Karpas-422 (cell line): ENCODE measurements at places on chromosomes 1 and 21.

DNA sequence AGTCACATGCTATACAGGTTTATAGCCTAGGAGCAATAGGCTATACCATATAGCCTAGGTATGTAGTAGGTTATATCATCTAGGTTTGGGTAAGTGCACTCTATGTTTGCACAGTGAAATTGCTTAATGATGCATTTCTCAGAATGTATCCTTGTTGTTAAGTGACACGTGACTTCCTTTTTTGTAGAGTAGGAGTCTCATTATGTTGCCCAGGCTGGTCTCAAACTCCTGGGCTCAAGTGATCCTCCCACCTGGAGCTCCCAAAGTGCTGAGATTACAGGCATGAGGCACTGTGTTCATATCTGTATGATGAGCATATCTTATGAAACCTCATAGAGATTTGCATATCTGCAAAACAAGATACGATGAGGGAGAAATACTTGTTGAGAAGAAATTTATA, 13.8 kb upstream of the ABCB10 start:
- no peak for DNase-seq

- DNase-seq = no peak
These were observed 46.0 kb downstream of the LDLRAD2 start for GRCh38 chr1:21857840-21858670.

DNA sequence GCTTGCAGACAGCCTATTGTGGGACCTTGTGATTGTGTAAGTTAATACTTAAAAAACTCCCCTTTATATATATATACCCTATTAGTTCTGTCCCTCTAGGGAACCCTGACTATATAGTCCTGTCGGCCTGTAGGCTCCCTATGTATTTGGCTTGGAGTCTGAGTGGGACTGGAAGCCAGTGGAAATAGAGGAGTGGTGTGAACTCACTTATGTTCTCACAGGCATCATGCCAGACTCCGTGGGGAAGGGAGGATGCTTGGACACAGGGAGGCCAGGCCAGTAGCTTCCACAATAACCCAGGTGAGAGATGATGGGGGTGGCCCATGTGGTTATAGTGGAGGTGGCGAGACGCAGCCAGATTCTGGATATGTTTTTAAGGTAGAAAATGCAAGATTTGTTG, 136.7 kb upstream of the SYT6 start:
- DNase-seq = no peak

GRCh38 chr1:15326691-15327588, 79.9 kb downstream of the FHAD1 start:
- no peak for DNase-seq

GRCh38 chr21:37452227-37452626, 85.7 kb downstream of the DYRK1A start:
- no peak for DNase-seq

GRCh38 chr21:18468790-18469189, 65.2 kb upstream of the TMPRSS15 start:
- DNase-seq = no peak

DNA sequence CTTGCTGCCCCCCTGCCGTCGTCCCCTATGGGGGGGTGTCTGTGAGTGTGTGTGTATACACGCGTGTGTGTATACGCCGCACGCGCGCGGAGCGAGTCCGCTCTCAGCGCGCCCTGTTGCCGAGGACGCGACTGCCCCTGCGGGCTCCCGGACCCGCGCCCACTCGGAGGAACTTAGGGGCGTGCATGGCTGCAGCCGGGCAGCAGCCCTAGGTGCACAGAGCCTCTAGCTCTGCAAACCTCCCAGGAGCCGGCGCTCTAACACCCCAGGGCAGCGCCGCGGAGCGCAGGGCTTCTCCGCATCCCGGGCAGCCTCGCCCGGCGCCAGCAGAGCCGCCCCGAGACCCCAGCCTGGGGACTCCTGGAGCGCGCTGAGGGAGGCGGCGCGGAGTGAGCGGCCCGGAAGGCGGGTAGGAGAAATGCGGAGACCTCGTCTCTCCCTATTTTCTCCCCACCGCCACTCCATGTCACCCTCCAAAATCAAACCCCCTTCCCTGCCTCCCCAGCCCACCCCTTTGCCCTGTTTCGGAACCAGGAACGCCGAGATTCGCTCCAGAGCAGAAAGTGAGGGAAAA, 574 bp downstream of the ITPKB start:
- peak; percentile 75 for DNase-seq

GRCh38 chr1:26285366-26286063, 5.6 kb downstream of the SH3BGRL3 start:
- DNase-seq = peak; percentile 90

- no peak for DNase-seq
These were observed 122.3 kb downstream of the ESRRG start for GRCh38 chr1:216600730-216601609.

DNA sequence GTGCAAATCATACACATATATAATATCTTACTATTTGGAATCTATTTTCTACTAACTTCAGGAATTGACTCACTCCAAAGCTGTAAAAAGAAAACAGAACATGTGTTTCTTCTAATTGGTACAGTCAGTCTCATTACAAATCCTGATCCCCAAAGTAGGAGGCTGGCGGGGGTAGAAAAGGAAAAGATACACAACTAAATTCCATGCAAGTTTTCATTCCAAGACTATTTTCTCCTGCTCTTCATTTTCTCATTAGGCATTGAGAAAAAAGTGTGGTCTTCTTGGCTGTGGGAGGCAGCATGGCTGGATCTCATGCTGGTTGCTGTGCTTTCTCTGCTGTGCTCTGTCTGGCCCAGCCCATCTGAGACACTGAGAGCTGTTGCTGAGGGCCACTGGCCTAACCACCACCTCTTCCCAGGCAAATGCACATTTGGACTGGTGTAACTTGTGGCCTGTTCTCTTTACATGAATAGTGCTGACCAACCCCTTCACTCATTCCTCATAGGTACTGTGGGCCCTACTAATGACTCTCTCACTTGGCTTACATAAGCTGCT, 1107.5 kb upstream of the B3GALT2 start:
- no peak for DNase-seq

- peak; percentile 100 for DNase-seq
These were observed 8.9 kb downstream of the RNU1-2 start for GRCh38 chr1:16904560-16905109.

DNA sequence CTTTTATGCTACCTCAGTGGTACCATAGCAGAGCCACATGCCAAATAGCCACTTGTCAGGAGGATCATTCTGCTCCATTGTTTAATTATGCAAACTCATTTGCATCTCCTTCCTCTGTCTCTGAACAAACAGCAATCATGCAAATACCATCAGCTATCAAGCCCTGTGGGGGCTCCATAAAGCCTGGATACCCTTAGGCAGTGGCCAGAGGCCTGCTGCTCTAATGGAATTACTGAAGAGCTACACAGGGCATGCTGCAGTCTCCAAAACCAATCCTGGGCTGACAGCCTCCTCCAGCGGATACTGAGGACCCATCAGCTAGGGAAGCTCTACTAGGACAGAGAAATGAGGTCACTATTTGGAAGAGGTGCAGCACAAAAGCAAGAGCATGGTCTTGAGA, 376.3 kb downstream of the KCNH1 start:
- no peak for DNase-seq

GRCh38 chr1:11134251-11134897, 34.7 kb upstream of the EXOSC10 start:
- DNase-seq = no peak

DNA sequence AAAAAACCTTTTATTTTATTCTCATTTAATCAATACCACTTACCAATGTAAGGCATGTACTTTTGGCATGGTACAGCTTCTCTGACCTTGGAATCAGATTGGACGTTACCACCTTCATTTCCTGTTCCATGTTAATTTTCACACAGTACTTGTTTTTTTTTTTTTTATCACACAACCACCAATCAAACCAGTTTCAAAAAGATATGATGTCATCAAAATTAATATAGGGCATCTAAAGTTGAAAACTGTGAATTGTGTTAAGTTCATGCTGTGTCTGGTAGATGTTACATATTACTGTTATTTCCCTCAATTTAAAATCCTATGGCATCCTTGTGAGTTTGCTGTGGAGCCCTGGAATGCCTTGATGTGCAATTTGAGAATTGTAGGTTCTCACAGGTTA, 85.1 kb downstream of the NPHS2 start:
- DNase-seq = no peak

GRCh38 chr1:186899577-186899976, 70.8 kb downstream of the PLA2G4A start:
- no peak for DNase-seq

- peak; percentile 53 for DNase-seq
These were observed 11.1 kb upstream of the SLC30A1 start for GRCh38 chr1:211589782-211590721.

- DNase-seq = no peak
These were observed 18.8 kb upstream of the PHLDA3 start for GRCh38 chr1:201487742-201488141.

GRCh38 chr1:230194525-230194924, 127.5 kb downstream of the GALNT2 start:
- DNase-seq = no peak

- no peak for DNase-seq
These were observed at the start of gene FASLG for GRCh38 chr1:172658871-172659453. Gene FASLG, plus strand, starts transcription at chr1:172659103. Its CDS starts 99 bp downstream, at chr1:172659202.

GRCh38 chr21:41754479-41754891, 12.4 kb downstream of the RIPK4 start:
- DNase-seq = no peak

DNA sequence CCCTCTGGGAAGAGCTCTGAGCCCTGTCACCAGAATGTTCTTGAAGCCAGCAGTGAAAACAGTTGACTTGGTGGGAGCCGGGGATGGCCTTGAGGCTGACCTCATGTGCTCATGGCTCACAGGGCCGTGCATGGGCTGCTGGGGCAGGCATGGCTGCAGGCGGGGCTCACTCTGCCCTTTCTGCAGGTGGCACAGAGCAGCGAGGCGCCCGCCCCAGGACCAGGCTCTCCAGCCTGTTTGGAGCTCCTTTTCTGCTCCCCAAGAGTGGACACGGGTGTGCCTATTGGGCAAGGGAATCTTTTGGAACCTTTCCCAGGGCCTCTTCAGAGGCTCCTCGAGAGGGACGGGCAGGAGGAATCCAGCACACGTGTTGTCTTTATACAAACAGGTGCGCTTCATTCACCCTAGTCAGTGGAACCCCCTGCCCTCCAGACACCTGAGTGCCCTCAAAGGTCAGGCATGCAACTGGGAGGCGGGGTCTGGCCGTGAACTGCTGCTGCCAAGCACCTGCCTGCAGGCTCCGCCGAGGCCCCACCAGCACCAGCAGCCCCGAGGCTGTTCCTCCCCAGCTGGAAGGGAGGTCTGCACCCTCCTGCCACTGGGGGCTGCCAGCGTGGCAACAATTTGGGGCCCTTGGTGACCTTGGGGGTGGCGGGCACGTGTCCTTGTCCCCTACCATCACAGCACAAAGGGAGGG, 2.6 kb upstream of the TTC34 start:
- no peak for DNase-seq

DNA sequence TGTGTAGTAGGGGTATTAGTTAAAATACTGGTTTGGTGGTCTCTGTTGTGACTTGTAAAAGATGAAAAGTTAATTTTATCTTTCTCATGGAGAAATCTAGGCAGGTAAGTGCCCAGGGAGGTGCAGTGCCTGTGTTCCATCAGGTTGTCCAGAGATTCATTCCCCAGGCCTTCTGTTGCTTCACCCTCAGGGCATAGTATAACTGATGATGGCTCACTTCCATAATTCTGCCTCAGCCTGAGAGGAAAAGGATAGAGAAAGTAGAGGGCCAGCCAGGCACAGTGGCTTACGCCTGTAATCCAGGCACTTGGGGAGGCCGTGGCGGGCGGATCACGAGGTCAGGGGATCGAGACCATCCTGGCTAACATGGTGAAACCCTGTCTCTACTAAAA, 153.9 kb downstream of the FMN2 start:
- DNase-seq = no peak
